ENCODE measurements at places on chromosomes 5 and 9. TPM values are rescaled to one million over a fixed set of nuclear protein-coding genes. Genes with fewer than 3 reads are reported as not detected.

GDNF gene
- 7.5 TPM for total RNA-seq

KCNV2 gene
- total RNA-seq, result not detected

FOXI1 gene
- total RNA-seq, result 3.8 TPM

BTNL9 gene
- total RNA-seq, result 17.1 TPM

NR5A1 gene
- 0.12 TPM for total RNA-seq

SPATA31D4 gene
- not detected for total RNA-seq

AQP7 gene
- total RNA-seq, result 24.2 TPM

SLC35A4 gene
- total RNA-seq, result 18.6 TPM

ZBTB5 gene
- 24.9 TPM for total RNA-seq

PCDHA11 gene
- 0.82 TPM for total RNA-seq

SPINK7 gene
- not detected for total RNA-seq

STC2 gene
- total RNA-seq, result 3.9 TPM

MARCOL gene
- not detected for total RNA-seq

MTAP gene
- total RNA-seq, result 26.7 TPM

ZNF658 gene
- total RNA-seq, result 6.6 TPM
